ENCODE measurements at places on chromosomes 11 and 22.

GRCh38 chr22:30892731-30893221 is 75.8 kb downstream of the MORC2 start:
- no peak for DNase-seq

DNA sequence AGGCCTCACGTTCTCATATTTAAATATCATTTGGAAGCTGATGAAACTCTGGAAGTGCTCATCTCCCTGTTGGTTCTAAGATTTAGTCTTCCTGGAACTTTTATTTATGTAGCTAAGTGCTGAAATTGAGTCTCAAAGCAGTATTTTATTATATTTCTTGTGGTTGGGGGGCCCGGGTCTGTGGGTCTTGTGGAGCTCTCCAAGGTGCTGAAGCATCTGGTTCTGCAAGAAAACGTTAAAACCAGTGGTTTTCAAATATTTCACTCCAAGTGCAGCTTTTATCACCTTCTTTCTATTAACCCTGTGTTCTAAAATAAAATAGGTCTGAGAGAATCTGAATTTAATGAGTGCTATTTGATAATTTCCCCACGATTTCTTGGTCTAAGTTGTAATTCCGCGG is 1404.8 kb downstream of the TBC1D22A start:
- no peak for DNase-seq

DNA sequence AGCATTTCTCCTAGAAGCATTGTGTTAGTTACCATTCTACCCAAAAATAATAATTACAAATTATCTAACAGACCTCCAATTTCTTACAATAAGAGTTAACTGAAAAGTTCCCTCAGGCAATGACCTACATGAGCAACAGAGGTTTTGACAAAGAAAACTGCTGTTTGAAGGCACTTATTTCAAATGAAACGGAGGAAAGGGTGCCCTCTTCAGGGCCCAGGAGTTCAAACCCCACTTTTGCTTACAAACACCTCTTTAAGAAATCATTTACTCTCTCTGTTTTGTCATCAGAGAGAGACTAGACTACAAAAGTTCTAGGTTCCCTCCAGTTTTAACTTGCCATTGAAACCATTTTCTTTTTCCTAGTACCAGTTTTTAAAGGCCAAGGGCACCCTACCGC is 56.7 kb downstream of the AMBRA1 start:
- no peak for DNase-seq

DNA sequence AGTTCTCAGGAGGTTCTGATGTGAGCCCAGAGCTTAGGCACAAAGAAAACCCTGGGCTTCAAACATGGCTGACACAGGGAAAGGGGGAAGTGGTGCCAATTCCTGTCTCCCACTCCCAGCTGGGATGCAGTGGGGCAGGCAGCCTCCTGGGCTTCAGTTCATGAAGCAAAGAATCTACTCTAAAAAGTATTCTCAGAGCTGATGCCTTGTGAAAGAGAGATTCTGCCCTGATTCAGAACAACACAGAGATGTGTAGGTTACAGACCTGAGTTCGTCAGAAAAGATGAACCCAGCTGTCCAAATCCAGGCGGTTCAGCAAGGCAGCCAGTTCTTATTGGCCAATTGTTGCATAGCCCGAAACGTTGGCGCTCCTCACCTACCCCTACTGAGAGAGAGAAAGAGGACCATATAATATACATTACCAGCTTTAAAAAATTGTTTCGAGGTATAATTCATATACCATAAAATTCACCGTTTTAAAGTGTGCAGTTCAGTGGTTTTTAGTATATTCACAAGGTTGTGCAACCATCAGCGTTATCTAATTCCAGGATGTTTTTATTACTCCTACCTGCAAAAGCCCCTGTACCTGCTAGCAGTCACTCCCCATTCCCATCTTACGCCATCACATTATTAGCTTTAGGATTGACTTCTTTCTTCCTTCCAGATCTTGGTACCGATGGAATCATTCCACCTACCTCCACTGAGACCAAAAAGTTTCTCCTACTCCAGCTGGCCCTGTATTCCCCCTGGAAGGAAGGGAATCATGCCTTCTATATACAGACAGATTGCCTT is 7.2 kb upstream of the TLCD5 start:
- no peak for DNase-seq

DNA sequence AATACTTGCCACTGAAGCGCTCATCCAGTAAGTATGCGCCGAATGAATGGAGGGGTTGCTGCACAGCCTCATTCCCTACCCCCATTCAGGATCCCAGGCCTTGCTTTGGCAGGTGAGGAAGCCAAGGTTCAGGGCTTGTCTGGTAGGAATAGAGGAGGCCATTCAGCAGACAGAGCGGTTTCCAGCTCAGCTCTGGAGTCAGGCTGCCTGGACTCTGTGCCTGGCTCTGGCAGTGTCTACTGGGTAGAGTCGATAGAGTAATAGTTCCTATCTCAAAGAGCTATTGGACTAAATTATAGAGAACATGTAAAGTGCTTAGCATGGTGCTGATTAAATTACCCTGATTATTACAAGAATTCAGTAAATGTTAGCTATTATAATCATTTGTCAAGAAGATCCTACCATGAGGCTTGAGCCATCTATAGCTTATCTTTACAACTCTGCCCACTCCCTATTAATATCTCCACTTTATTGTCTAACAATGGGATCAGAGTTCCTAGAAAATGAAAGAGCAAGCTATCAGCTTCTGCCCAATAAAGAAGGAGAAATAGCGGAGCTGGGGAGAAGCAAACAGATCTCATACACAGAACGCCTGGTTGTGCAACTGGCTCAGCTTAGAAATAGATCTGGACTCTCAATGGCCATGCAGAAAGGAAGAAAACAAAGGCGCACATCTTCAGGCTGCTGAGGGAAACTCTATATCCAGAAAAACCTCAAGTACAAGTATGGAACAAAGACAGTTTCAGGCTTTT is 6.6 kb upstream of the SNX32 start:
- no peak for DNase-seq

DNA sequence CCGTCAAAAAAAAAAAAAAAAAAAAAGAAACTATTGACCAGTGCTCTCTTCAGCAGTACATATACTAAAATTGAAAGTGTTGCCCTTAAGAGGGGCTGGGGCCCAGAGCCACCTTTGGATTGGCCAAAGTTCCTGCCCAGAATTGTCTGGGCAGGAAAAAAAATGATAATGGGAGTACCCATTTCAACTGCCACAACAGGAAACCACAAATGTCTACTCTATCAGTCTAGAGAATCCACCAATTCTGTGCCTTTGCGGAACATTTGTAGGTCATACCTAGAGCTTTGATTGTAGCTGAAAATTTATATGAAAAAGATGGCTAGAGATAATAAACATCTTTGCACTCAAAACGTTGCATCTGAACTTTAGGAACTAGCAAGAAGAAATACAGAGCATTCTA is 69.4 kb downstream of the FAM76B start:
- DNase-seq, result no peak
